ENCODE measurements at places on chromosomes 3 and 15.

GRCh38 chr3:14766428-14767244, 52.1 kb upstream of the FGD5 start:
- DNase-seq, result no peak

DNA sequence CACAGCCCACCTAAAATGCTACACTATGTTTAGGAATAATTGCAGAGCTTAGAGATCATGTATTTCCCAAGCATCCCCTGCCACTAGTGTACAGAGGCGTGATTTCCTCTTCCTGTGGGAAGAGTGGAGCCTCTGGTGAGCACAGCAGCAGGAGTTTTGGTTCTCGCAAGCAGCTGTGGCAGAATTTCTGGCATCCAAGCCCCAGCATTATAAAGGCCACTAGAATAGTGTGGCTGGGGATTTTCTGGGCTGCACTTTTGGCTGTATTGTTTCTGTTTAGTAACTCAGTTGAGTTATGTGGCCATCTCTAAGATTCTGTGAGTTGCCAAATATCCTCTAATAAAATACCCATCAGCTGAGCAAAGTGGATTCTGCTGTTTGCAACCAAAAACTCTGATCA, 64.7 kb downstream of the GPR176 start:
- no peak for DNase-seq

DNA sequence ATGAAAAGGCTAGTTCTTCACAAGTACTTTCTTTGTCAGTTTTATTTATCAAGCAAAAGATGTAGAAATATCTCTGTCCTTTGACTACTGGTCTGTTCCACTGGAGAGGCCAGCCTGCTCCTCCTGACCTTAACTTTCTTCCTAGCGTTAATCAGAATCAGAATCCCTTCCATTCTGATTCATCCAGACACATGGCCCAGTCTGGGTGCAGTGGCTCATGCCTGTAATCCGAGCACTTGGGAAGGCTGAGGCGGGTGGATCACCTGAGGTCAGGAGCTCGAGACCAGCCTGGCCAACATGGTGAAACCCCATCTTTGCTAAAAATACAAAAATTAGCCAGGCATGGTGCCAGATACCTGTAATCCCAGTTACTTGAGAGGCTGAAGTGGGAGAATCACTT, 32.0 kb upstream of the MANF start:
- no peak for DNase-seq

- DNase-seq, result no peak
Measured at GRCh38 chr15:42313463-42313862, 40.2 kb upstream of the TMEM87A start.

GRCh38 chr15:100279446-100279845, 62.3 kb downstream of the ADAMTS17 start:
- no peak for DNase-seq

Data from stimulated activated CD8-positive, alpha-beta memory T cell treated with anti-CD3 and anti-CD28 coated beads, Interleukin-2, amount 100 ng/mL, for 1 hour (primary cell).